Stimulated activated CD4-positive, alpha-beta T cell treated with anti-CD3 and anti-CD28 coated beads, Interleukin-2, amount 100 ng/mL, for 48 hours (primary cell): ENCODE measurements at places on chromosomes 4 and X.

- no peak for DNase-seq
Observed at GRCh38 chr4:68129793-68130192, at the start of gene TMPRSS11F. TMPRSS11F (minus strand) TSS chr4:68129869; CDS start chr4:68129820, 49 bp downstream.

- DNase-seq: no peak
Observed at GRCh38 chr4:62449538-62449937, 1249.4 kb downstream of the ADGRL3 start.

DNA sequence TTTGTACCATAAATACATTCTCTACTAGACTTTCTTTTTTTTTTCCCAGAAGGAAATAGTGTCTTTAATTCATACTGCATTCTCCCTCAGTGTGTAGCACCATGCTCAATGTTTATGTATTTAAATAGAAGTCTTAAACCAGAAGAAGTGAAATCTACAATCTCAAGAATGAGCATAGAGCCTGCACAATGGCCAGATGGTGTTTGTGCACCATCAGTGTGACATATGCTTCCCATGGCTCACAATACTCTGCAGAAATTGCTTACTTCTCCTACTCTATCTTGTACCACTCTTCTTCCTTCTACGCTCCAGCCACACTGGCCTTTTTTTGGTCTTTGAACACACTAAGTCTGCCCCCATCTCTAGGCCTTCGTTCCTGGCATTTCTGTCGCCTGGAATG is 2.6 kb upstream of the DOCK11 start:
- DNase-seq: no peak

- DNase-seq: no peak
Observed at GRCh38 chr4:112514647-112515197, 1.3 kb downstream of the NEUROG2 start.

GRCh38 chr4:183399126-183399522 is 45.3 kb upstream of the CDKN2AIP start:
- DNase-seq: no peak

- DNase-seq: no peak
Observed at GRCh38 chr4:84491481-84491880, 7.6 kb downstream of the NKX6-1 start.

GRCh38 chr4:56187688-56188087 is 199.6 kb downstream of the AASDH start:
- no peak for DNase-seq

- DNase-seq: no peak
Observed at GRCh38 chr4:157045507-157046127, 30.3 kb upstream of the GLRB start.

GRCh38 chr4:122890147-122890795 is 32.1 kb downstream of the NUDT6 start:
- DNase-seq: no peak

DNA sequence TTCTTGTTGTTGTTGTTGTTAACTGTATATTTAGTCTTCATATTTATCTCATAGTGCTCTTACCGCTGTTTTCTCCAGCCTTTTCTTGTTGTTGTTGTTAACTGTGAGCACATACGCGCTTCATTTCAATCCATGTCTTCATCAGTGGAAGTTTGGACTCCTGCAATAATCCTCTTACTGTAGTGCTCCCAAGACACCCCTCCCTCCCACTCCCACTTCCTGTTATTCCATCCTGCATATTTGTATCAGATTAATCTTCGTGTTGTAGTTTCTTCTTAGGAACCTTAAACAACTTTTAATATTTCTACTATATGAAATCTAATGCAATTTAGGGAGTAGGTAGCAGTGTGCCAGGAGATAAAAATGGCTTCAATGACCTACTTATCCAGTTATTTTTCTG is 674.8 kb downstream of the RAPGEF2 start:
- DNase-seq: no peak

DNA sequence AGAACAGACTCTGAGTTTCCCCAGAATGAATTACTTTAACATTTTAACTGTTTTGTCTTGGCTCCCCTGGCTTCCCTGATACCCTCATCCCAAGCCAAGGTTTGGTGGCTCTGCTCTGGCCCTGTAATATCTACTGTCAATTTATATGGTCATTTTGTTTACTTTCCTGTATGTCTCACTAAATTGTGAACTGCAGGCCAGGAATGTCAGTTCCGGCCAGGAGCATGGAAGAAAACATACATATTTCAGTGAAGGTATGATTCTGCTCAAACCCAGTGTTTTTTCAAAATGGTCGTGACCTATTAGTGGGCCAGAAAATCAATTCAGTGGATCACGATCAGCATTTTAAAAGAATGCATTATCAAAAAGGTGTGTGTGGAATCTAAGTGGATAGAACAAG is 1.2 kb downstream of the RPGR start:
- DNase-seq: no peak

DNA sequence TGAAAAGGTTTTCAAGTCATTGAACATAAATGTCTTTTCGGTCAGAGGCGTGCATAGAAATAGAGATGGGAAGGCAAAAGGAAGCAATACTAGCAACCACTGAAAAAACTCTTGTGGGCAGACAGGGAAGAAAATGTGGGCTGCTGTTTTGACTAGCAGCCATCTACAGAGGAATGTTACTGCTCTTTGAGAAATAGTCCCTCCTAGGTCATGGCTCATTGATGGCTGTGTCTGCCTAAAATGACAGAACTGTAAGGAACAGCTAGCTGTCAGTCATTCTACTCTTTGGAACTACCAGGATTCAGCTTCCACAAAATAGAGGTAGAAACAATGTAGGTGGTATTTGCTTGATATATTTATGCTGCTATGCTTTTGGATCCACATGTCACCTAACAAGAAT is 26.9 kb upstream of the TMPRSS11B start:
- no peak for DNase-seq

GRCh38 chrX:139680356-139680755 is 27.6 kb downstream of the MCF2 start:
- no peak for DNase-seq

DNA sequence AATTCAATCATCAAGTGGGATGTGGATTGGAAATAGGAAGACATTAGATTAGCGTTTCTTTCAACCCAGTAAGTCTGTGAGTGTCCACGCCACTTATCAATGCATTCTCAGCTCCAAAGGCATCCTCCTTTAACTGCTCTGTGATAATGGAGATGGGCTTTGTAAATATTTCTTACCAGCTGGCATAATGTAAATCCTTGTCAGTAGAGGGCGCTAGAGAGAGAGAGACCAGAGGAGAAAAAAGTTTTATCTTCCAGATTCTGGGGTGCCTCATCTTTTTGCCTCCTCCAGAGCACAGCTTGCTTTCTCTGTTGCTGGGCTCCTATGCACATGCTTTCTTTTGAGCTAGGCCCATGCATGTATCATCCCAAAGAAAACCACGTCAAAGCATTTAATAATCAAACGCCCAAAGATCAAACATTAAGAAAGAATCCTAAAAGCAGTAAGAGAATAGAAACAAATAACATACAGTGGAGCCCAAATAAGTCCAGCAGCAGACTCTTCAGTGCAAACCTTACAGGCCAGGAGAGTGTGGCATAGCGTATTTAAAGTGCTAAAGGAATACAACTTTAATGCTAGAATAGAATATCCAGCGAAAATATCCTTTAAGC is 9.6 kb upstream of the MTMR1 start:
- DNase-seq: peak; percentile 5

- no peak for DNase-seq
Observed at GRCh38 chrX:48522291-48522690, 683 bp downstream of the EBP start.

- DNase-seq: no peak
Observed at GRCh38 chr4:113141901-113142346, 92.5 kb downstream of the ANK2 start.

DNA sequence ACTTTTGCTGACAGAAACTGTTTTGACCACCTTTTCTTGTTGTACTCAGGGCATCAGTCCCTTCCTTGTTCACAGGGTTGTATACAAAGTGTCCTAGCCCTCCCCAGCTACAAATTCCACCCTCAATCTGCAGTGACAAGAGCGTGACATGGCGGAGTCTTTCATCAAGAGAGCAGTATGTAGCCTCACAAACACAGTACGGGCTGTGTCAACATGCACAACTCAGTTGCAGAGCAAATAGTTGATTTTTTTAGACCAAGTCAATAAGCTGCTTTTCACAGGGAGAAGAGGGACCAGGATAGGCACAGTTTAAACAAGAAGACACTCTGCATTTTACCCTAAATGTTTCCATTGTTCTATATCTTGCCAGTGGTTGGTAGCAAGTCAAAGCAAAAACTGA is 8.6 kb upstream of the HS6ST2 start:
- no peak for DNase-seq

GRCh38 chrX:133362538-133362937 is 52.8 kb downstream of the GPC4 start:
- no peak for DNase-seq

DNA sequence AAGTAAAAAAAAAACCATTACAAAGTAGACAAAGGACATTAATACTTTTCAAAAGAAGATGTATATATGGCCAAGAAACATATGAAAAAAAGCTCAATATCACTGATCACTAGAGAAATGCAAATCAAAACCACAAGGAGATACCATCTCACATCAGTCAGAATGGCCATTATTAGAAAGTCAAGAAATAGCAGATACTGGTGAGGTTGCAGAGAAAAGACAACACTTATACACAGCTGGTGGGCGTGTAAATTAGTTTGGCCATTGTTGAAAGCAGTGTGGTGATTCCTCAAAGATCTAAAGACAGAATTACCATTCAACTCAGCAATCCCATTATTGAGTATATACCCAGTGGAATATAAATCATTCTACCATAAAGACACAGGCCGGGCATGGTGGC is 39.3 kb downstream of the TASL start:
- no peak for DNase-seq

- DNase-seq: no peak
Observed at GRCh38 chrX:5086388-5086787, 1142.3 kb downstream of the NLGN4X start.
